Neural progenitor cell (in vitro differentiated cells): ENCODE measurements at places on chromosomes 11 and 22.

DNA sequence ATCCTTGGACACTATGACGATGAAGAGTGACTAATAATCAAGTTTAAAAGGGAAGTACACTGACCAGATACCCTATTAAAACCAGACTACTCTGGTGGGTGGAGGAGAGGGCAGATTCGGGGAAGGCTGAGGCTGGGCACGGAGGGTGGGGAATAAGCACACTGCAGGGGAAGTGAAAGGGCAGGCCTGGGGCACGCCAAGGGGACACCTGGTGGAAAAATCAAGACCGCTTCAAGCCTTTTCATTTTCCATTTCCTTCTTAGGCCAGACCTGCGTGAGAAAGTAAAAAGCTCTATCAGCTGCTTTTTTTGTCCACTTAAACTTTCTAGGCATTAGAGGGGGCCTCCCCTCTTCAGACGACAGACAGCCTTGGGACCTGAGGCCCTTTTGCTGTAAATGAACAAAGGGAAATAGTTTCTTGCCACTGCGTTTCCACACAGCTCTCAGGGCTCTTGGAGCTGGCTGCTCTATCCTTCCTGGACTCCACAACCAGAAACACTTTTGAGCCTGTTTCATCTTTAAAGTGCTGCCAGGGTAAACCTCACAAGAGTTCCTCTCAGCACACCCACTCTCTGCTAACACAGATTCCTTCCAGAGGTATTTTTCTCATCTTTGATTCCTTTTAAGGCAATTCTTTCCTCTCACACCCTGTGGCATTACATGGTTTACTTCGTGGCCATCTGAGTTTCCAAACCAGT, 25.0 kb upstream of the SERPIND1 start:
- H3K4me3 ChIP-seq = no peak overlapping the region
- no peak for DNase-seq
- H3K27me3 ChIP-seq = no peaks in the 10 kb centered on the region
- H3K4me1 ChIP-seq = no peaks in the 10 kb centered on the region
- H3K27ac ChIP-seq = no peak overlapping the region

DNA sequence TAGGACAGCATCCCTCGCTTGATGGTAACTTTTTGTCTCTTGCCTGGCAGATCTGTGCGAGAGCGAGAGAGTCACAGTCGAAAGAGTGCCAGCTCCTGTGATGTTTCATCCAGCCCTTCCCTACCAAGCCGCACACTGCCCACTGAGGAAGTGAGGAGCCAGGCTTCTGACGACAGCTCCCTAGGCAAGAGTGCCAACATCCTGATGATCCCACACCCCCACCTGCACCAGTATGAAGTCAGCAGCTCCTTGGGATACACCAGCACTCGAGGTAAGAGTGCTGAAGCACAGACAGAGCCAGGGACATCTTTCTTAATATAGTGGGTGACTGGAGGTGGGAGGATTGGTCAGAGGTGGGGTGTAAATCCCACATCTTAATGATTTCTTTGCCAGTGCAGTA, 61.1 kb downstream of the DEPDC5 start:
- no peak overlapping the region for H3K27ac ChIP-seq
- H3K36me3 ChIP-seq = no peaks in the 10 kb centered on the region
- DNase-seq = no peak
- no peaks in the 10 kb centered on the region for H3K27me3 ChIP-seq
- H3K4me3 ChIP-seq = no peak overlapping the region

- H3K4me1 ChIP-seq = peaks cover 19% of the 10 kb centered on the region
- H3K4me3 ChIP-seq = no peak overlapping the region
- H3K36me3 ChIP-seq = no peaks in the 10 kb centered on the region
- peaks cover 42% of the 10 kb centered on the region for H3K27me3 ChIP-seq
Observed at GRCh38 chr11:124930799-124931198, 5.0 kb downstream of the HEPACAM start.

DNA sequence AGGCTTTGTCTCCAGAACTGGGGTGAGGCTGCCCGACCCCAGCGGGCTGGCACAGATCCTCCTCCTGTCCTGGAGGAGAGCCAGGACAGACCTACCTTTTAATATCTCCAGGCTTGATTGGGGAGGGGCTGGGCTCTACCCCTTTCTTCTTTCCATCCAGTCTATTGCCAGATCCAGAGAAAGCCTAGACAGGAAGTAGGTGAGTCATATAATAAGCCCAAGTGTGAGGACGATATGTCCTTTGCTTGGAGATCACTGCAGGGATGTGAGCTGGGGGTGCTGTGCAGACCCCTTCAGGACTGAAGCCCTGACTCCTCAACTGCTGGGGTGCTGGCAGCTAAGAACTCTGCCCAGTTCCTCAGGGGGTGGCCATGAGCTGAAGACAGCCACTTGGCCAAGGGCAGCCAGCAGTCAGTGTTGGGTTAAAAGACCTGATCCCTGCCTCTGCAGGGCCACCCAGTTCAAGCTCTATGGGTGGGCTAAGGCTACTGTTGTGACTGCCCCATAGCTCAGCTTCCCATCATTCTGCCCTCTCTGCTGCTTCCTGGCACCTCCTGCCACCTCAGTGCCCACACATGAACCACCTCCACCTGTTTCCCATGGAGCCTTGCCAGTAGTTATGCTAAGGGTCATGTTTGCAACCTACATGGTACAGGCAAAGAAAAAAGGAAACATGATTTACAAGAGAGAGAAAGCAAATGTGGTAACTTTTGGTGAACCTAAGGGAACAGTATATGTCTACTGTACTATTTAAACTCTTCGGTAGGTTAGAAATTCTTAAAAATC, 8.3 kb upstream of the C22orf39 start:
- H3K27ac ChIP-seq = no peak overlapping the region
- H3K4me3 ChIP-seq = no peak overlapping the region
- H3K36me3 ChIP-seq = no peaks in the 10 kb centered on the region
- H3K27me3 ChIP-seq = no peaks in the 10 kb centered on the region

GRCh38 chr11:70908223-70908622, 344.2 kb downstream of the SHANK2 start:
- no peak overlapping the region for H3K4me3 ChIP-seq
- no peak for DNase-seq
- H3K27me3 ChIP-seq = no peaks in the 10 kb centered on the region
- no peaks in the 10 kb centered on the region for H3K36me3 ChIP-seq

GRCh38 chr11:64516226-64516625, 74.8 kb upstream of the SLC22A12 start:
- no peaks in the 10 kb centered on the region for H3K36me3 ChIP-seq
- H3K27ac ChIP-seq = no peak overlapping the region
- H3K4me3 ChIP-seq = no peak overlapping the region
- no peak for DNase-seq
- peaks cover 14% of the 10 kb centered on the region for H3K27me3 ChIP-seq
- H3K4me1 ChIP-seq = no peaks in the 10 kb centered on the region

- no peaks in the 10 kb centered on the region for H3K36me3 ChIP-seq
- peak; percentile 31 for DNase-seq
- H3K4me3 ChIP-seq = no peak overlapping the region
- no peaks in the 10 kb centered on the region for H3K27me3 ChIP-seq
Observed at GRCh38 chr11:66115638-66116301, 45.7 kb downstream of the PACS1 start.

- no peaks in the 10 kb centered on the region for H3K4me1 ChIP-seq
- no peak overlapping the region for H3K4me3 ChIP-seq
- no peaks in the 10 kb centered on the region for H3K36me3 ChIP-seq
- H3K27me3 ChIP-seq = no peaks in the 10 kb centered on the region
Observed at GRCh38 chr11:81920205-81920604, 813.5 kb downstream of the FAM181B start.

DNA sequence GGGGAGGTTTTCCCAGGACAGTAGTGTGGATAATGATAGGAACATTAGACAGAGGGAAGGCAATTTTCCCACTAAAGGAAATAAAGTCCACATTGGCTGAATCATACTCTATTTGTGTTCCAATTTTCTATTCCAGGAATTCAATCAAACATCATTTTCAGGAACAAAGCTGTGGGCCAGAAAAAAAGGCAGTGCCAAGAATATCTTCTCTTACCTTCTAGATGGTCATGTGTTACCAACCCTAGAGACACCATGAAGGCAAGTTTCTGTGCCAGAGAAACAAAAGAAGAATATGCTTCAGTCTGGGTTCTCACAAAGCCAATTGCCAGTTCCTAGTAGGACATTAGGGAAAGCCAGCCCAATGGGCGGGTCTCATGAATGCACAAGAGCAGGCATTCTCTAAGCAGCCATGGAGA, 27.5 kb downstream of the LARGE2 start:
- H3K36me3 ChIP-seq = peaks cover 3% of the 10 kb centered on the region
- H3K4me3 ChIP-seq = no peak overlapping the region

GRCh38 chr11:66014804-66015453, 3.1 kb downstream of the CST6 start:
- no peak for DNase-seq
- H3K4me3 ChIP-seq = no peak overlapping the region
- H3K27ac ChIP-seq = no peak overlapping the region
- H3K36me3 ChIP-seq = no peaks in the 10 kb centered on the region
- peaks cover 33% of the 10 kb centered on the region for H3K27me3 ChIP-seq

DNA sequence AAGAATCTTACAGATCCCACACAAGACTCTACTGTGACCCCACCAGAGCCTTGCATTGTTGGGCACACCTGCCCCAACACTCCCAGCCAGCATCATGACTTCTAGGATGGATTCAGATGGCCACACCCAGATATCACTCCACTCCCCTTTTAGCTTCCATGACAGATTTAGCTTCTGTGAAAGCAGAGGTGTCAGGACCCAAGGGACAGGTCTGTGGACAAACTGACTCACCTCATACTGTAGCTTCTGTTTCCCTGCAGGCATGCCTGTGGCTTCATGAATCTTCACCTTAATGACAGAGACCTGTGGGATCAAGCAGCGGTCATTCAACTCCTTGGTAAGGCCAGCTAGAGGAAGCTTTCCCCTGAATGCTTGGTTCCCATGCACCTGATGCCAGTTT, 8.5 kb upstream of the TBC1D10A start:
- H3K36me3 ChIP-seq = no peaks in the 10 kb centered on the region
- H3K4me3 ChIP-seq = no peak overlapping the region
- DNase-seq = no peak
- no peaks in the 10 kb centered on the region for H3K27me3 ChIP-seq
- H3K27ac ChIP-seq = no peak overlapping the region

GRCh38 chr11:117011541-117011898, 86.7 kb downstream of the SIK3 start:
- H3K4me1 ChIP-seq = peaks cover 13% of the 10 kb centered on the region
- no peaks in the 10 kb centered on the region for H3K27me3 ChIP-seq
- no peak overlapping the region for H3K4me3 ChIP-seq
- peak overlapping the region; percentile 47 for H3K27ac ChIP-seq
- no peaks in the 10 kb centered on the region for H3K36me3 ChIP-seq
- DNase-seq = no peak

DNA sequence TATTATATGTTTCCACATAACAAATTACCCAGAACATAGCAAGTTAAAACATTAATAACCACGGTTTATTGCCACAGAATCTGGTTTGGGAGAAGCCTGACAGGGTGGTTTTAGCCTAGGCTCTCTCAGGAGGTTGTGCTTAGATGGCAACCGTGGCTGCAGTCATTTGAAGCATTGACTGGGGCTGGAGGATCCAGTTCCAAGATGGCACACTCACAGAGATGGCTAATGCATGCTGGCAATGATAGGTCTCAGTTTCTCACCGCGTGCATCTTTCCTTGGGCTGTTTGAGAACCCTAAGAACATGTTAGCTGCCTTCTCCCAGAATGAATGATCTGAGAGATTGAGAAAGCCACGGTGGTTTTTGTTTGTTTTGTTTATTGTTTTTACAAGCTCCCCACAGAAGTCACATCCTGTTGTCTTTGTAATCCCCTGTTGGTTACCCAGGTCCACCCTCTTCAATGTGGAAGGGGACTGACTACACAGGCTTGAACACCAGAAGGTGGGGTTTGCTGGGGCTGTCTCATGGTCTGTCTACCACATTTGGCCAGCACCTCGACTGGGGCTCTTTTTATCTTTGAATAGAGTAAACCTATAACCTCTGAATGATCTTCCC, 36.6 kb upstream of the GRAMD1B start:
- no peak overlapping the region for H3K27ac ChIP-seq
- H3K4me3 ChIP-seq = no peak overlapping the region
- H3K4me1 ChIP-seq = no peaks in the 10 kb centered on the region
- no peak for DNase-seq
- no peaks in the 10 kb centered on the region for H3K36me3 ChIP-seq
- H3K27me3 ChIP-seq = no peaks in the 10 kb centered on the region

GRCh38 chr11:118290923-118291322, 13.6 kb upstream of the CD3E start:
- no peak overlapping the region for H3K27ac ChIP-seq
- H3K36me3 ChIP-seq = no peaks in the 10 kb centered on the region
- H3K4me3 ChIP-seq = no peak overlapping the region
- DNase-seq = peak; percentile 49

DNA sequence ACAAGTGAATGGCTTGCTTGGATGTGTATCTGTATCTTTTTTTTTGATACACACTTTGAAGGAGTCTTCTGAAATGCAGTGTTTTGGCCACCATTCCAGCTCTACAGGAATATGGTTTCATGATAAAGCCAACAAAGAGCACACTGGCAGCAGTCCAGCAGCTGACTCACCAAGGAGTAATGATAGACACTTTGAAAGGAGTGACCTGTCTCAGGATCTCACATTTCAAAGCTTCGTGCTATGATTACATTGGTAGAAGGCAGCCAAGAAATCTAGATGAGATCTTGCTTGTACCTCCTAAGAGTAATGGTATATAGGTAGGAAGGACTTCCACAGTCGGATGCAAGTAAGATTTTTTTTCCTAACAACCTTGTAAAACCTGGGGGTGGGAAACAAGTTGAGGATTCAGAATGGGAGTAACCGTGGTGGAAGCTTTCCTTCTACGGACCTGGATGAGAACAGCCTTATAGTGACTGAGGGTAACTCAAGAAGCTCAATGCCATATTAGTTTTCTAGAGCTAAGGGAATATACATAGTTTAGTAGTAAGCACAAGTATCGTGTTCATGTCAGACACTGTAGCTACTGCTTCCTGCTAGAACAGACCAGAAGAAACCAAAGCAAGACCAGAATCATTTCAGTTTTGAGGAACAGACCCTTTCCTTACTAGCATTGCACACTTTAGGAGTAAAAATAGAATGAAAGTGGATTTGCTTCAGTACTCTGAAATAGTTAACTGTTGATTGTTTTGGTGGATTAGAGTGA, 25.0 kb downstream of the MTMR3 start:
- H3K4me3 ChIP-seq = no peak overlapping the region
- no peaks in the 10 kb centered on the region for H3K36me3 ChIP-seq
- no peak overlapping the region for H3K27ac ChIP-seq
- no peak for DNase-seq
- no peaks in the 10 kb centered on the region for H3K4me1 ChIP-seq

DNA sequence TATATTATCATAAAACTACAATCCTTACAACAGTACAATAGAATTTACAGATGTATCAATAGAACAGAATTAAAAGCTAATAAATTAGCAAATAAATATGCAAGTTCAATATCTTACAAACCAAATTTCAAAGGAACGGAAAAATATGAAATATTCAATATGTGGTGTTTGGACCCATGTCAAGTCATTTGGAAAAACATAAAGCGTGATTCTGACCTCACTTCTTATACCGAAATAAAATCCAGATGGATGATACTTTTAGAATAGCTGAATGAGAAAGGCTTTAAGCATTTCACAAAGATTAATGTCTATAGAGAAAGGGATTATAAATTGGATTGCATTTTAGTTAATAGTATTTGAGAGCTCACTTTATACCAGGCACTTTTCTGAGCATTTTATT, 92.8 kb upstream of the TEAD1 start:
- no peaks in the 10 kb centered on the region for H3K4me1 ChIP-seq
- no peaks in the 10 kb centered on the region for H3K36me3 ChIP-seq
- DNase-seq = no peak
- no peaks in the 10 kb centered on the region for H3K27me3 ChIP-seq
- H3K27ac ChIP-seq = no peak overlapping the region
